Stimulated activated CD4-positive, alpha-beta T cell treated with anti-CD3 and anti-CD28 coated beads, Interleukin-4, amount 100 ng/mL, for 24 hours (primary cell): ENCODE measurements at places on chromosomes 3 and 15.

- no peak for DNase-seq
Observed at GRCh38 chr15:39609166-39609916, 28.5 kb downstream of the THBS1 start.

DNA sequence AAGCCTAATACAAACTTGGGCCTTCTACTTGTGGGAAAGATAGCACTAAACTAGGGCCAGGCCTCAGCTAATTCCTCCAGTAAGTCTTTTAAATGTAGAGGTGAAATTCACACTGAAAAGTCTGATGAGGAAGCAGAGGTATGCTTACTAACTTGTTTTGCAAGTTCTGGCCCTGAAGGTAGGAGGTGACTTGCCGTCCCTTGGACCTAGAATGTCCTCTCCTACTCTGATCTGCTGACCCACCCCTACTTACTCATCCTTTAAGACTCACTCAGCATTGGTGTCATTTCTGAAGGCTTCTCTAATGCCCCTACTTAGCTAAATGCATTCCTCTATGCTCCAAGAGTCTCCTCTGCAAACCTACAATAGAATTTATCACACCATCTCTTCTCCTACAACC, 19.4 kb downstream of the RIOX2 start:
- no peak for DNase-seq

DNA sequence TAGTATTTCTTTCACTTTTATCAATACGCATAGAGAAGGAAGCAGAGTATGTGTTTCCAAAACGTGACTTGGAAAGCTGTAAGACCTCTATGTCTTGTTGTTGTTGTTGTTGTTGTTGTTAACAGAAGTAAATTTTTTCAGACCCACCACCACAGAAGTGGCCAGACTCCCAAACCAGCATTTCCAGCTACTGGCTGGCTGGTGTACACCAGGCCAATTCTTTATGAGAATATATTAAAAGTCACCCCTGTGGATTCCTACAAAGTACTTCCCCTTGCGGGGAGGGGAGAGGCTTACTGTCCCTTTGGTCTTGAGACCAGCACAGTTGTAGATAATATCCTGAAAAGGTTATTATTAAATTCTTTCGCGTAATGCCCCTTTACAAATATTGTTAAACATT, 1.6 kb upstream of the FOXP1 start:
- no peak for DNase-seq

DNA sequence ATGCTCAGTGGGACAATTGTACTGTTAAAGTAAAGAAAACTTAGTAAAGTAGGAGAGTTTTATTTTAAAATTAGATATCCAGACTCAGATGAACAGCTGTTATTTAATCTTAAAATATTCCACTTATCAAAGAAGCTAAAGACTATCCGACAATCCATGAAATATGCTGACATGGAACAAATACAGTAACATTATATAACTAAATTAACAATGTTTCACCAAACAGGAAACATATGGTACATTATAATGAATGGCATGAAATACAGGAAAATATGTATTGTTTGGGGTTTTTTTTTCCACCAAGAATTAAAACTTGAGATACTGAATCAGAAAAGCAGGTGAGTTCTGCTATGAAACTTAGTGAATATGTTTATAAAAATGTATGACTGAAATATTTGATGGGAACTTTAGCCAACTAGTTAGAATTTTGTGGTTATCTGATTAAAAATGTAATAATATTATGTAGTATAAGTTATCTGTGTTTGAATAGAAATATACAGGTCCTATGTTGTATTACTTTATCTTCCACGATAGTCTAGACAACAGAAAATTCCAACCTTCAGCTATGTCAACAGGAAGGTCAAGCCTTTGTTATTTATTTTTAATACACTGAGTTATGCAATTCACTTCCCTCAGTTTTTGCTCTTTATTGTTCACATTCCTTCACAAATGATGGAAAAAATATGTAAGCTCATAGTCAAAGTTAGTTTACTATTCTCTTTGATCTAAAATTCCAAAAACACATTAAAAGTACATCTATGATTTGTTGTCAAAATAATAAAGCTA, 72.7 kb downstream of the UACA start:
- no peak for DNase-seq

DNA sequence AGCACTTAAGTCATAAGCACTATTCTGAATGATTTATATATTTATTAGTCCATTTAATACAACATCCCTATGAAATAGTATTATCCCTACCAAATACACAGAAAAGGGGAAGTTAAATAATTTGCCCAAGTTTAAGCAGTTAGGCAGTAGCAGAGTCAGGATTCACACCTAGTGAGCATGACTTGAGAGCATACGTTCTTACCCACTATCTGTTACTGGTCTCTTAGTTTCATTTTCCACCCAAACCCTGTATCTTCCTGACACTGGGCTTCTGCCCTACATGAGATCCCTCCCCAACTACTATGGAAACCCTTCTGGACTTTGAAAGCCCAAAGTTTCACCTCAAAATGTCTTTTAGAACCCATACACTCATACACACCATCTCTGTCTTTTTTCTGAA, 4.4 kb upstream of the ATOSA start:
- DNase-seq: no peak

DNA sequence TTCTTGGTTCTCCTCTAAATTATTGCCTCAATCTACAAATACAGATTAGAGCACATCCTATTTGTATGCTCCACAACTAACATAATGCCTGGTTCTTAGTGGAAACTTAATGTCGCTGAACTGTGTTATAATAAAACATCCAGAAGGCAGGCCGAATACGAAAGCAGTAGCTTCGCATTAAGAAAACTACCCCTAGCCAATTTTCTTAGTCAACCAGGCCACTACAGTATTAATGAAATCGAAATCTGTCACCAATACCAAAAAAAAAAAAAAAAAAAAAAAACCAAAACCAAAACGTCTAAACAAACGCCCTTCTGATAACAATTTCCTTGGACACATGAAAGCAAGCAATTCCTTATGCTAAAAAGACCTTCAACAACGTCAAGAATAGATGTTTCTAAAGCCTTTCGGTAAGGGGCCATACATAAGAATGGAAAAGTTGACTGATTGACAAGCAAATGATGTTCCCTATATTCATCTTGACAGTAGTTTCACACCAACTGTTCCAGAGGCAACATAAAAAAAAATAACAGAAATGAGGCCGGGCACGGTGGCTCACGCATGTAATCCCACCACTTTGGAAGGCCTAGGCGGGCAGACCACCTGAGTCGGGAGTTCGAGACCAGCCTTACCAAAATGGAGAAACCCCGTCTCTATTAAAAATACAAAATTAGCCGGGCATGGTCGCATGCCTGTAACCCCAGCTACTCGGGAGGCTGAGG, 1.3 kb downstream of the DENND6A start:
- peak; percentile 7 for DNase-seq

- no peak for DNase-seq
Observed at GRCh38 chr3:123113889-123114450, 47.1 kb downstream of the PDIA5 start.

GRCh38 chr15:97955035-97955434, 5.5 kb upstream of the ARRDC4 start:
- no peak for DNase-seq

GRCh38 chr3:186151077-186151971, 42.4 kb upstream of the ETV5 start:
- no peak for DNase-seq

- no peak for DNase-seq
Observed at GRCh38 chr3:71693641-71694040, 31.6 kb downstream of the EIF4E3 start.

- no peak for DNase-seq
Observed at GRCh38 chr15:74648051-74648842, 32.6 kb downstream of the CLK3 start.

DNA sequence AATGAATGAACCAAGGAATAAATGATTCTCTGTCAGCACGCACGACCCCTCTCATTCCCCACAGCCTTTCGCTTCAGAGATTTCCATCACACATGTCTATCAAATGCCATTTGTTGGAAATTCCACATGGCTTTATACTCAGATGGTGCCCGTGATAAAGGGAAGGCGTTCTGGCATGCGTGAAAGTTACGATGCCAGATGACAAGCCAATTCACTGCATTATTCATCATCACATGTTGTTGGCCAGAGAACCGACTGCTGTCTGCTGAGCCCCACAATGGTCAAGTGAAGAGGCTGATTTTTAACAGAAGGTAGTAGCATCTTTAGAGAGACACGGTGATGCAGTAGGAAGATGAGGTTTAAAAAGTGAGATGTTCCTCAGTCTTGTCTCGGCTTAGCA, 74.1 kb upstream of the FRMD4B start:
- DNase-seq: no peak

GRCh38 chr15:33021806-33022389, 172.6 kb downstream of the FMN1 start:
- no peak for DNase-seq

DNA sequence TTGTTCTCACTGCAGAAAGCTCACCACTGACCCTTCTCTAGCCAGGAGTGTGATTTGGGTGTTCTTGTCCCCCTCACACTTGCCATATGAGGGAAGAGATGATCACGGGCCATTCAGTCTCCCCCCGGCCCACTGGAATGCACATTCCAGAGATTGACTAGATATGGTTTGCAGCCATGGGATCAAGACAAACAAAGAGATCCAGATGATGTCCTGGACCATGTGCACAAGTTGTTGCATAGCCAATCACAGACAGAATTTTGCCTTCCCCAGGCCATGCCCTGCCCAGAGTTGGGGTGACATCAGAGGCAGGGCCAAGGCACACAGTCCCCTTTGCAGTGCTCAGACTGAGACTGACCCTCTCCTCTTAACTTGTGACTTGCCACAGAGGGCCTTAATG, 14.8 kb downstream of the MUC13 start:
- no peak for DNase-seq

GRCh38 chr3:143427631-143428030, 308.1 kb downstream of the CHST2 start:
- DNase-seq: no peak

DNA sequence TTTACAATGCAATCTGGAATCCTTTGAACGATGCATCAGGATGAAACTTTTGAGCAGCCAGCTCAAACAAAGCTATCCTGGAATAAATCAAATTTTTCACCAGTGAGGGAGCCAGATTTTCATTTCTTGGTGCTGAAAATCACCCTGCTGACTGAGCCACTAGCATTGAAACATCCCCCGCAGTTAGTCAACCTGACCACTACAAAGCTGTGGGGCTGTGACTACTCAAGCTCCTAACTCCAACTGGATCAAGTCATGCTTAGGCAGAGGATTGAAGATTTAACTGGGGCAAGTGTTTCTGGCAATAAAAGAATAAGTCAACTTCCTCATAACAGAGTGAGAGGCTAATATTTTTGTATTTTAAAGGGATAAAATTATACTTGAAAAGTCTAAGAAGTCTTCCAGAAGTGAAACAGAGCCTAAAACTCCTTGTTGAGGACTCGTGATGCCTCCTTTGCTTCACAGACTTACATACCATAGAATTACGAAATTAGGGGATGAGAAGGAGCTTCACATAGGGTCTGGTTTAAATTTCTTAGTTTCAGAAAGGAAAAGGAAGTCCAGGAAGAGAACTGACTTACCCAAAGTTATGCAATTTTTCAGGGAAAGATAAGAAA, 177.8 kb downstream of the SERPINI1 start:
- no peak for DNase-seq

- no peak for DNase-seq
Observed at GRCh38 chr3:40645883-40646282, 121.1 kb downstream of the ZNF621 start.

- DNase-seq: no peak
Observed at GRCh38 chr15:76172782-76173181, 113.0 kb downstream of the TMEM266 start.

DNA sequence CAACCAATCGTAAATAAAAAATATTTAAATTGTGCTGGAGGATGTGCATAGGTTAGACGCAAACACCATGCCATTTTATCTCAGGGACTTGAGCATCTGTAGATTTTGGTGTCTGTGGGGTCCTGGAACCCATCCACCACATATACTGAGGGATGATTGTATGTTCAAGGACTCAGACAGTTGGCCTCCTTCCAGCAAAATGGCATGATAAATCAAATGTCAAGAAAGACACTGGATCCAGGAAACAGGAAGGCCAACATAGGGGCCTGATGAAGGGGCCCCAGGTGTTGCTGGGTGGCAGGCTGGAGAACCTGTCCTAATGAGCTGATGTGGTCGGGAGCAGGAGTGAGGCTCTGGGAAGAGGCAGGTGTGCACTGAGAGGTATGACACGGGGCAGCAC, 289.5 kb downstream of the GABRG3 start:
- no peak for DNase-seq

DNA sequence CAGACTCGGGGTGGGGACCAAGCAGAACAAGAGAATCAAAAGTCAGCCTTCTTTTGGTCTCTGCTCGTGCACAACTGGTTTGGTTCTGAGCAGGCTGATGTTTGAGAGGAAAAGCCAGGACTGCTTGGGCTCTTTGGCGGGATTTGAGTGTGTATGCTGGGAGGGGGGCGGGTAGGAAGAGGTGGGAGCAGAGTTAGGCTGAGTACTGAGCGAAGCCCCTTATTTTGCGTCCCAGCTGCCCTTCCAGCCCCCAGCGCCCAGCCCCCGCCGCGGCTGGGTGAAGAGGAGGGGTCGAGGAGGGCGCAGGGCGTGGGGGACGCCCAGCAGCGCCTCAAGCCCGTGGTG, 153.5 kb upstream of the GOLIM4 start:
- no peak for DNase-seq

GRCh38 chr15:66931768-66932633, 133.4 kb upstream of the SMAD3 start:
- no peak for DNase-seq

DNA sequence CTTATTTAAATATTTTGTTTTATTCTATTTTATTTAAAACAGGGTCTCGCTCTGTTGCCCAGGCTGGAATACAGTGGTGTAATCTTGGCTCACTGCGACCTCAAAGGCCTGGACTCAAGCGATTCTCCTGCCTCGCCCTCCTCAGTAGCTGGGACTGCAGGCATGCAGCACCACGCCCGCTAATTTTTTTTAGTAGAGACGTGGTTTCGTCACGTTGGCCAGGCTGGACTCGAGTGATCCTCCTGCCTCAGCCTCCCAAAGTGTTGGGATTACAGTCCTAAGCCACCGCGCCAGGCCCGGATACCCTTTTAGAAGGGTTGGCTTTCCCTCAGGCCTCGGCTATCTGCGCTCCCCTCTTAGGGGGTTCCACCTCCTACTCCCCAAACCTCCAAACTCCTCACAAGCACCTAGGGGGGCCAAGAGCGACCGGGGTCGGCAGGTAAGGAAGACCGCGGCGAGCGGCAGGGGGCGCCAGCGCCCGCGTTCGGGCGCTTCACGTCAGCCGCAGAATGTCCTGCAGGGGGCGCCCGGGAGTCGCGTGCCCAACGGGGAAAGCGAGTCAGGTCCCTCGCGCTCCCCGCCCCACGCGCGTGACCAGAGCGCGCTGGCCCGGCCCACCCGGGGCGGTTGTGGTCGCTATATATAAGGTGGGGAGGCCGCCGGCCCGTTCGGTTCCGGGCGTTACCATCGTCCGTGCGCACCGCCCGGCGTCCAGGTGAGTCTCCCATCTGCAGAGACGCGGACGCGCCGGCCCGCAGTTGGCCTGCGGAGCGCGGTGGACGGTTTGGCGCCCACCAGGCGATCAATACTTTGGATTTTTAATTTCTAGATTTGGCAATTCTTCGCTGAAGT, 51.8 kb upstream of the GATM start:
- peak; percentile 86 for DNase-seq

- DNase-seq: peak; percentile 49
Observed at GRCh38 chr15:43749690-43750345, 3.6 kb downstream of the PDIA3 start.
